ENCODE measurements at places on chromosomes 13 and 19.

DNA sequence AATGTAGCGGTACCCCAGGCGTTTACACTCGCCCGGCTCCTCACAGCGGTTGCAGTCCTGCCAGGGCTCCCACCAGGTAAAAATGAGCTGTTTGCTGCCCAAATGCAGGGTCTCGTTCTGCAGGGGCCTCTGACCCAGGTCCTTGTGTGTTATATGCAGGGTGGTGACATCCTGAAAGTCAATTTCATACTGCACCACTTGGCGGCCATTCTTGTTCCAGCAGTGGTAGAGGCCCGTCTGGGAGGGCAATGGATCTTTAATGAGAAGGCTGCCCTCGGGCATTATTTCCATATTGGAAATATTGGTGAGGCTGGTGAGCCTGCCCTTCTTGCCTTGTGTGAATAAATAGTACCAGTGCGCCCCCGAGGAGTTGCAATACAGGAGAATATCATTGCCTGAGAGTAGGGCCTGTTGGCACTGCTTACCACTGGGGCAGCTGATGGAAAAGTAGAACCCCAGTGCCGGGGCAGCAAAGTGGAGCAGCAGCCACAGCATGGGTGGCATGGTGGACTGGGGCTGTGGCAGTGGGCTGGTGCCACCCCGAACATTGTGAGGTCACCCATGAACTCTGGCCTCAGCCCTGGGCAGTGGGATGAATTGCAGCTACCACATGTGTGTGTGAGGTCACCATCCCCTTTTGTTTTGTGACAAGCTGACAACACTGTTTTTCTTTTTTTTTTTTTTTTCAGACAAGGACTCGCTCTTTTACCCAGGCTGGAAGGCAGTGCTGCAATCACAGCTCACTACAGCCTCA is at the start of gene FAM187B:
Gene FAM187B, minus strand, starts transcription at position 563 of the 754 bp plus-strand sequence. Its CDS starts 59 bp downstream, at position 504.
- no peak for DNase-seq

DNA sequence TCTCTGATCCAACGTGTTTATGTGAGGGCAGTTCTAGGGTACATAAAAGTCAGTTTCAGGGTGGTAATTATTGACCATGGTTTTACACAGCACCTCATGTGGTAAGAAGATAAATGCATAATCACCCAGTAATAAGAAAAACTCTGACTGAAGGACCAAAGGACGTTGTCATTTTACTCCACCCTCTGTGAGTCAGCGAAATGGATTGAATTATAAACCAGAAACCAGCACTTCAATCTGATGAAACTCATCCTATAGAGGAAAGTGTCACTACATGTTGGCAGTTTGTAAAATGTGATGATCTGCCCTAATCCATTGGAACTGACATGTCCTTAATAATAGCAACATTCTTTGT is 406.8 kb downstream of the KLF5 start:
- DNase-seq: no peak

DNA sequence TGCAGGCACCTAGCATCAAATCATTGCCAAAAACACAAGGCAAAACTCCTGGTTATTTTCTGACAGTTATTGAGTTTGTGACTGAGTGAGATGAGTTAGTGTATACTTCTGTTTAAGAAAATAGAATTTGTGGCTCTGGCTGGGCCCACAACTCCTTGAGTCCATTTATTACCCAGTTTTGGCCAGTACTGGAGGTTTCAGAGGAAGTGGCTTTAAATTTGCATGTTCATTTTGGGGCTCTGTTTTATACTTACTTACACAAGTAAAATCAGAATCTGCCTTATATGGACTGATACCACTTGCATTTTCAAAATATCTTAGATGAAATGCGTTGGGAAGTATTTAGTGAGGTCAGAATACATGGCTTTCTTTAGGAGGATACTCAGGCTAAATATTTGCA is 29.0 kb downstream of the TNFSF11 start:
- no peak for DNase-seq

GRCh38 chr13:75610466-75610865 is 25.7 kb upstream of the LMO7 start:
- no peak for DNase-seq

- no peak for DNase-seq
Measured at GRCh38 chr13:64556376-64556775, 2673.8 kb downstream of the PCDH9 start.

- DNase-seq: no peak
Measured at GRCh38 chr13:26616126-26616525, 58.6 kb downstream of the WASF3 start.

GRCh38 chr19:9819596-9819909 is 674 bp upstream of the FBXL12 start:
- no peak for DNase-seq

GRCh38 chr13:100106005-100106404 is 17.1 kb downstream of the PCCA start:
- DNase-seq: no peak

GRCh38 chr13:50585674-50586413 is 257.6 kb downstream of the DLEU7 start:
- no peak for DNase-seq

DNA sequence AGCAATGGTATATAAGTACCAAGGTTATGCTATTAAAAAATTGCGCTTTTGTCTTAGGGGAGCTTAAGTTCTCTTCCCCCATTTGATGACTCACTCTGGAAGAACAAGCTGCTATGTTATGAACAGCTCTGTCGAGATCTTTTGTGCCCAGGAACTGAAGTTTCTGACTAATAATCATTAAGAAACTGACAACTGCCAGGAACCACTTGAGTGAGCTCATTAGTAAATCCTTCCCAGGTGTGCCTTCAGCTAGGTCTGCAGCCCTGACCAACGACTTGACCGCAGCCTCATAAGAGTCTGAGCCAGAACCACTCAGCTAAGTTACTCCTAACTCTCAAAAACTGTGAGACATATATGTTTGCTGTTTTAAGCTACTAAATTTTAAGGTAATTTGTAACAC is 147.8 kb downstream of the SLITRK6 start:
- no peak for DNase-seq

DNA sequence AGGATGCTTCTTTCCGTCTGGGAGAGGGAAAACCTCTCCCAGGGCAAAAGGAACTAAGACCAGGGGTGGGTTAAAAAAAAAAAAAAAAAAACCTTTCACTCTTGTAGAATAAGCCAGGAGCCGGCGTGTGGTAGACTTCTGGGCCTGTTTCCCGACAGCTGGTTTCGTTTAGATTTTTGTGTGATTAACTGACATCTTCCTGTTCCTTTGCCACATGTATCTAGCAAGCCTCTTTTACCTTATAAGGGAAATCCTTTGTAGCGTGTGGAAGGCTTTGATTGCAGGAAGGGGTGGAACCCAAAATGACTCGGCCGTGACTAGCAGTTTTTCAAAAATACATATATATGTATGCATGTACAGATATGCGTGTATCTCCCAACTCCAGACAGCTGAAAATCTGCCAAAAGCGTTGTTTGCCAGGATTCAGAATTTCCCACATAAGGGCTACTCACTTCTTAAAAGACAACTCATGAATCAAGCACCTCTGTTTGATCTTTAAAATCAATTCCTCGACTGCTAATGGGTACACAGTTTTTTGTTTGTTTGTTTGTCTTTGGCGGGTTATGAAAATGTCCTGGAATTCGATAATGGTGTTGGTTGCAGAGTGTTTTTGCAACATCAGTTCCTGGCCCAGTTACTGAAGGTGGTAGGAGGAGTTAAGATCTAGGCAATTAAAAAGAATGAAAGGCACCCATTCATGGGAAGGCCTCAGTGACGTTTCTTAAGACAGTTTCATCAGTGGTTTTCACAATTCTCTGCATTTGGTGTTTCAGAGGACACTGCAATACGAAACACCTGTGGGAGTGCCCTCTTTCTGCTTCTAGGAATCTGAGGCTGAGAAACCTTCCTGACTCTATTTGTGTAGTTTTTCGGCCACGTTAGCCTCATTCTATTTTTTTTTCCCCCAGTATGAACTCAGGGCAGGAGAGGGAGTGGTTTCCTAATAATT is 2.7 kb downstream of the TPM4 start:
- DNase-seq: peak; percentile 23

- no peak for DNase-seq
Measured at GRCh38 chr19:40610396-40611064, 9.4 kb downstream of the LTBP4 start.

GRCh38 chr19:34316741-34317301 is 48.2 kb upstream of the GPI start:
- no peak for DNase-seq

DNA sequence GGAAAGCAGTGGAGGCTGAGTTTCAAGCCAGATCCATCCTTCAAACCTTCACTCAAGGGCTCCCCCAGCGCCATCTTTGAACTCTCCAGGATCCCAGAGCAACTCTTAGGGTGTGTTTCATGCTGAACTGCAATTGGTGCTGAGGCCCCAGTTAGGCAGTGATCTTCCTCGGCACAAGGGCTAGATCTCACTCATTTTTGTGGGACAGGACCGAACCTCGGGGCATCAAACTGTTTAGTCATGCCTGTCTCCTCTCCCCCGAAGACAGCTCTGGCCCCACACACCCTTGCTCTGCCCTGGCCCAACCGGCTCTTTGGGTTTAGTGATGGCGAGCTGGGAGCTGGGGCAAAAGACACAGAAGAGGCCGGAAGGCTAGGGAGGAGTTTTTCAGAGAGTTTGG is 115.1 kb downstream of the NUFIP1 start:
- no peak for DNase-seq

- no peak for DNase-seq
Measured at GRCh38 chr13:48400090-48400694, 12.7 kb downstream of the LPAR6 start.

DNA sequence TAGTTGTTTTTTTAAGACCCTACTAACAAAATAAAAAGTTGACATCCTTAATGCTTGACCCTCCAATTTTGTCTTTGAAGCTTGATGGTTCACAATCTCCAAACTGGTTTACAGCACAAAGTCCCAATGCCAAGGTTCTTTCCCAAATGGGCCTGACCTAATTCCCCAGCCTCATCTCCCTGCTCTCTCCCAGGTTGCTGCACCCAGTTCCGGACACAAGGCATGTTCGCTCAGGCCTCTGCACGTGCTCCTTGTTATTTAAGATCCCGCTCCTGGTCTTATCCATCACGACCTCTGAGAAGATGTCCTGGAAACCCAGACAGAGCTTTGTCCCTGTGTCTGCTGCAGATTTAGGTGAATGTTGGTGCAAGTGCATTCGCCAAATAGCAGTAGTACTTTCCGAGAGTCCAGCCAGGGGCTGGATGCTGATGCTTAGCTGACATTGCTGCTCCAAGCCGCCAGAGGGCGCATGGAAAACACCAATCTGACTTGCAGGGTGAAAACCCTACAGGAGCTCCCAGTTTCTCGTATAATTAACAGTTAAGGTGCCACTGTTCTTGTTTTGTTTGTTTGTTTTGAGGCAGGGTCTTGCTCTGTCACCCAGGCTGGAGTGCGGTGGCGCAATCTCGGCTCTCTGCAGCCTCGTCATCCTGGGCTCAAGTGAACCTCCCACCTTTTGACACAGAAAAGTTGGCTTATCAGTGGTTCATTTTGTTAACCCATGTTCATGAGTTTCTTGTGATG is 18.5 kb downstream of the LYPD3 start:
- no peak for DNase-seq

- DNase-seq: no peak
Measured at GRCh38 chr19:2140138-2140569, 11.2 kb downstream of the AP3D1 start.

GRCh38 chr19:45428384-45429231 is 4.9 kb upstream of the ERCC1 start:
- DNase-seq: no peak

DNA sequence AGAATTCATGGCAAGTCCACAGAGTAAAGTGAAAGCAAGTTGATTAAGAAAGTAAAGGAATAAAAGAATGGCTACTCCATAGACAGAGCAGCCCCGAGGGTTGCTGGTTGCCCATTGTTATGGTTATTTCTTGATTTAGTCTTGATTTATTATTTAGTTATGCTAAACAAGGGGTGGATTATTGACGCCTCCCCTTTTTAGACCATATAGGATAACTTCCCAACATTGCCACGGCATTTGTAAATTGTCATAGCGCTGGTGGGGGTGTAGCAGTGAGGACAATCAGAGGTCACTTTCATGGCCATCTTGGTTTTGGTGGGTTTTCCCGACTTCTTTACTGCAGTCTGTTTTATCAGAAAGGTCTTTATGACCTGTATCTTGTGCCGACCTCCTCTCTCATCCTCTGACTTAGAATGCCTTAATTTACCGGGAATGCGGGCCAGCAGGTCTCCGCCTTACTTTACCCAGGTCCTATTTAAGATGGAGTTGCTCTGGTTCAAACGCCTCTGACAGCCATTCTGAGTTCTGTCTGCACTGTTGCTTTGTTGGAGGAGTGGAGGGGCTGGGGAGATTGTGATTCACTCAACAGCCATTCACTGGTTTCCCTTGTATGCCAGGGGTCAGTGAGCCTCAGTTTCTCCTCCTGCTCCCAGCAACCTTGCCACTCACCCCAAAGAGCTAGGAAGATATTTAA is 27.6 kb downstream of the HPN start:
- DNase-seq: no peak

GRCh38 chr13:99990126-99990977 is 8.8 kb downstream of the ZIC2 start:
- no peak for DNase-seq

DNA sequence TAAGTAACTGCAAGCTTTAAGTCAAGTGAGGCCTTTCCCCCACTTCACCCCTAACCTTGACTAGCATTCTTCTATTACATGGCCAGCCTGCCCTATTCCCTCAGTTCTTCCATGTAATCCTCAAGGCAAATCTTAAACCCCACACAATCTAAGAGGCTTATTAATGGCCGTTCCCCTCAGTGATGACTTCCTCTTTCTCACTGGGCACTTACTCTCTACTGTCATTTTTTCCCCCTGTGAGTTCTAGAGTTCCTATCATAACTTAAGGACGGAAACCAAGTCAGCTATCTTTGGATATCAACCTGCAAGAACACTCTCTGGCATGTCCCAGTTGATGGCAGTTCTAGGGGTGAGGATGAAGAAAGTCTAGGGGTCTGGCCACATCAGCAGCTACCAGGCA is 131.2 kb downstream of the DCLK1 start:
- DNase-seq: no peak

DNA sequence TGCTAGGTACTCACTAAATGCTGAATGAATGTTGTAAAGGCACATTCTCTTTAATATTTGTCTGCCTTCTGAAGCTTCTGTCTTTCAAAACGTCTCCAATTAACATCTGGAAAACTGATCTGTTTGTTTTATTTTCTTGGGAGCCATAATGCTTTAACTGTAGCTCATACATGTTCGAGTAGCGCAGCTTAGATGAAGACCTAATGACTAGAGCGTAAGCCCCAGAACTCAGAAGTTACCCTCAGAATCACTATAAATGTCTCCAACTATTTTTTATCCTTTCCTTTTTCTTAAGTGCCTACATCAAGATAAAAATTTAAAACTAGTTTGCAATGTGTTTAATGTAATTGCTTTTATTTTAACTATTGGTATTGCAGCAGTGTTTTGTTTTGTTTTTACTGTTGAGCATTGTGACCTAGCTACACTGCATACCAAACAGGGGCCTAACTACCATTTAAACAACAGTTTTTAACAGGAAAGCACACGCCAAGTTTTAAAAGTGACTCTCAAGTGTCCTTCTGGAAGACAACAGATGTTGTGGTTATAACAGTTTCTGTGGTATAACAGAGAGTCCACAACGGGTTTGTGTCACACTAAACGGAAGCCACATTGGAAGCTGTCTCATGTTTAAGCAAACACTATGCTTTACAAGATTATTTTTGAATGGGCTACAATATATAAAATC is 42.0 kb downstream of the MRPL57 start:
- DNase-seq: no peak

GRCh38 chr13:28268800-28269223 is 130.5 kb downstream of the PAN3 start:
- no peak for DNase-seq

GRCh38 chr19:30212574-30212973 is 159.6 kb upstream of the ZNF536 start:
- DNase-seq: no peak

GRCh38 chr19:10653732-10654609 is at the start of gene ILF3:
Gene ILF3 (plus strand): TSS chr19:10654346. CDS start chr19:10670606, 16,260 bp downstream.
- peak; percentile 97 for DNase-seq

All from cerebellar nuclear complex (tissue), 1 donor.